Fibroblast of villous mesenchyme (primary cell): ENCODE measurements at places on chromosomes 2 and 18.

DNA sequence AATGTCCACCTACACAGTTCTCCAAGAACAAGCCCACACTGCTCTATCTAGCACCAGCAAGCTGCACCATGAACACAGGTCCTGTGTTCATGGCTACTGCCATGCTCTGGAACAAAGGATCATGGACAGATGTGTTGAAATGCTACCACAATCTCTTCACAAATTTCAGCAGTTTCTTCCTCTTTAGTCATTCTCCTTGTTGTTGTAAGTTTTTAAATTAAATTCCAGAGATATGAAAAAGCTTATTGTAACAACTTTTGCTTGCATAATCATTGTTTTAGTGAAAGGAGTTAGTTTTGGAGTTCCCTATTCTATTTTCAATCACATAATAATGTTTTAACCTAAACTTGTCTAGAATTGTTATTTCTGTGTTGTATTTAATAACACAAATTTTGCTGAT, 17.2 kb upstream of the NAPG start:
- no peak for DNase-seq

DNA sequence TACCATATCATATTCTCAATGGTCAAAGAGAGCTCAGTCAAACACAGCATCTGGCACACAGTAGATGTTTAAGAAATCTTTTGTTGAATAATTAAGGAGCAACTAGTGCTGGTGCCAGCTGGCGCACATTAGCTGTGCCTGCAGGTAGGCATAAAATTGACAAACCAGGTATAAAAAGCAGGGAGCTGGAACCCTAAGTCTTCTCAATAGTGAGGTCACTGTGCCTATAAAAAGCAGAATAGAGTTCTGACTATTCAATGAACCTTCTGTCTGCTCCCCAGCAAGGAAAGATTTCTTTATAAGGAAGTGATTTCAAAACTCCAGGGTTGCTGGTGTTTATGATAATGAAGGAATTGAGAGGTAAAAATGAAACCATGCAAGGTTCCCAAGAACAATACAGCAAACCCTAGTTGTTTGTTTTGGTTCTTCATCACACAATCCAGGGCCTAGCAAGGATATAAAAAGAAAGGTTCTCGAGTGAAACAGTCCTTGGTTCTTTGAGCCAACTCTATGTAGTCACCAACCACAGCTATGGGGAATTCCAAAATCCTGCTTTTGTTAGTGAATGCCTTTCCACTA, 76.1 kb downstream of the THADA start:
- peak; percentile 89 for DNase-seq

- peak; percentile 7 for DNase-seq
Observed at GRCh38 chr2:183063083-183063482, 15.5 kb upstream of the DUSP19 start.

GRCh38 chr2:190875891-190876290, 4.7 kb upstream of the GLS start:
- DNase-seq = no peak

DNA sequence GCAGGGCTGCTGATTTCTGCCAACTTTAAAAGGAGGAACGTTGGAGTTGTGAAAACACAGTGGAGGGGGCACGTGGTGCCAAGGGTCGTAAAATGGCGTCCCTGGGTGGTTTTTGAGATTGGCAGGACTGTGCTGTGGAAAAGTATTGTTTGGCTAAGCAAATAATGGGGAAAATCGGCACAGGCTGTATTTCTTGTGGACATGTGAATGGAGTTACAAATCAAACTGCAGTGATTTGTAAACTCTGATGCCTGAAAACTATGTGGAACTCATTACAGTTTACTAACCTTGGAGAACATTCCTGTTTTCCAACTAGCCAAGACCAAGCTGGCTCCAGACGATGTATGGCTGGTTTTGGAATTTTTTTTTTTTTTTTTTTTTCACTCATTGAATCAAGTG, 68.7 kb downstream of the KCTD1 start:
- DNase-seq = peak; percentile 17

GRCh38 chr2:241393524-241394196, 37.6 kb downstream of the FARP2 start:
- no peak for DNase-seq

DNA sequence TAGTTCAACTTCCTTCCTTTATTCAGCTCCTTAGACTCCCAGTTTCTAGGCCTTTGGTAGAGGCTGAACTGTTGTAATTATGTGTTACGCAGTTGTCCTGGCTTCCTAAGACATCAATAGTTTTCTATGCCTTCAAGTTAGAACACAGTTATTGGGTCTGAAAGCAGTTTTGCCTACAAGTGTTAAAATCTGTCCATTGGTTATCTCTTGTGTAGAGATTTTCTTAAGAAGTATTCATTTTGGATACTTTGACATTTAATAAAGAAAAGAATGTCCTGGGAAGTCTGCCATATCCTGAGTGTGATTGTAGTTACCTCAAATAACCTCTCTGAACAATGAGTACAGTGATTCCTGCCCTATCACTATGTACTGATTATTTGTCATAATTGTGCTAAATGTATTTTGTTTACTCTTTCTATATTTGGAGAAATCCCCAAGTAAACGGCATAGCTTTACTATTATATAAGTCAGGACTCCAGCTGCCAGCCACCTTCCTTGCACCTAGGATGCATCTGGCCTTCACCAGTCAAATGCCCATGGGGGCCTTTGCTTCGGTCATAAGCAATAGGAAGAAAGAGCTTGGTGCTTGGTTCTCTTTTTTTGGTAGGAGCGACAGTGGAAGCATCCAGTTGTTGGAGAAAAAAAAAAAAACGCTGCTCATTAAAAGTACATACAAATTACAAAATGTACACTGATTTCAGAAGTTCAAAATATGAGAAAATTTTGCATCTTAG, 449.5 kb upstream of the PKDCC start:
- peak; percentile 25 for DNase-seq

GRCh38 chr2:237025090-237025865, 60.4 kb upstream of the COPS8 start:
- peak; percentile 55 for DNase-seq

GRCh38 chr18:80012714-80013113, 21.5 kb upstream of the RBFA start:
- DNase-seq = no peak

DNA sequence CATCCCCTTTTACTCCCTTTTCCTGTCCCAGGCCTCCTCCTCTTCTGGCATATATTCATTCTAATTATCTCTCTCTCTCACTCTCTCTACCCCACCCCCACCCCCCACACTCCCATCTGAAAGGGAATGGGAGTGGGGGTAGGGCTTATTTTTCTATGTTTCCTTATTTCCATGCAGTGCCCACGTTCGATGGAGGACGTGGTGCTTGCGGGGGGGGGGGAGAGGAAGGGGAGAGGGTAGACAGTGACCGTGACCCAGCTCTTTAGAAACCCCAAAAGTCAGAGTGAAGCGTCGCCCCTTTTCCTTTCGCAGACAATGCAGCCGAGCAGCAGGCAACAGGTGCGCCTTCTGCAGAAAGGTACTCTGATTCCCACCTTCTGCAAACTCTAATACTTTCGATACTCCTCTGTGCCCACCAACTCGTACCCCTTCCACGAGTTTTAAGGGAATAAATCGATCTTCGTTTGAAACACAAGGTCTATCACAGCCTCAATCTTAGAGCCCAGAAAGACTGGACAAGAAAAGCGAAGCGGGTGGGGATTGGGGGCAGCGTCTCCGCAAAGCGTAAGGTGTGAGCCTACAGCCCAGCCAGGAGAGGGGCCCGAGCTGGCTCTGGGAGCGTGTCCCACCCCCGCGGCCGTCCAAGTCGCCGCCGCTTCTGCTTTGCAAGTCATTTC, 891 bp upstream of the NR4A2 start:
- DNase-seq = no peak

GRCh38 chr2:12277241-12278034, 439.3 kb upstream of the TRIB2 start:
- DNase-seq = peak; percentile 61

- DNase-seq = no peak
Observed at GRCh38 chr2:6730649-6731532, 134.8 kb downstream of the CMPK2 start.

DNA sequence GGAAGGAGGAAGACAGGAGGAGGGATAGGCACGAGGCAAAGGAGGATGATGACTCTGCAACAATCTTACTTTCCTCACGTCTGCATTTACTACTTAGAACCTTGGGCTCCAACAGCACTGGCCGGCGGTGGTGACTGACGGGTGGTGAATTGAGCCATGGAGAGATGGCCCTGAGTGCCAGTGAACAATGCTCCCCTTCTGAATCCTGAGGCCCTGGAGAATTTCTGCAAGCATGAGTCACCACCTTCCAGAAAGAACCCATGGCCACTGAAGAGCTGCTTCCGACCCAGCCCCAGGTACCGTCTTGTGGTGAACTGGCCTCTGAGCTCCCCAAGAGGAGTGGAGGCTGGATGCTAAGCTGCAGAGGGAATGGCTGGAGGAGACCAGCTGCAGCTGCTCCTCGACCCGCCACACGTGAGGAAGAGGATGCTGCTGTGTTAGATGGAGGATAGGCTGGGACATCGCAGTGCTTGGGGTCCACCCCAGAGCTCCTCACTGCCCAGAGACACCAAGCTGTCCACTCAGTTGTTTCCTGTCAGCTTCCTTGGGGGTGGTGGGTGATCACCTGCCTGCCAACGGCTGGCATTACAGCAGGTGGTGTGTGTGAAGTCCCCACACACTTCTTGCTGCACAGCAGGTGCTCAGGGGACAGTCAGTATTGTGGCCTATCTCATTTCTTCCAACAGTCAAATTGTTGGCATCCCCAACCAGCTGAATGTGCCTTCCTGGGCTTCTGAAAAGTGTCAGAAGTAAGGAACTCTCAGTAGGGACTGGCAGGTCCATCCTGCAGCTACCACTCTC, 186.5 kb upstream of the ID2 start:
- DNase-seq = no peak

DNA sequence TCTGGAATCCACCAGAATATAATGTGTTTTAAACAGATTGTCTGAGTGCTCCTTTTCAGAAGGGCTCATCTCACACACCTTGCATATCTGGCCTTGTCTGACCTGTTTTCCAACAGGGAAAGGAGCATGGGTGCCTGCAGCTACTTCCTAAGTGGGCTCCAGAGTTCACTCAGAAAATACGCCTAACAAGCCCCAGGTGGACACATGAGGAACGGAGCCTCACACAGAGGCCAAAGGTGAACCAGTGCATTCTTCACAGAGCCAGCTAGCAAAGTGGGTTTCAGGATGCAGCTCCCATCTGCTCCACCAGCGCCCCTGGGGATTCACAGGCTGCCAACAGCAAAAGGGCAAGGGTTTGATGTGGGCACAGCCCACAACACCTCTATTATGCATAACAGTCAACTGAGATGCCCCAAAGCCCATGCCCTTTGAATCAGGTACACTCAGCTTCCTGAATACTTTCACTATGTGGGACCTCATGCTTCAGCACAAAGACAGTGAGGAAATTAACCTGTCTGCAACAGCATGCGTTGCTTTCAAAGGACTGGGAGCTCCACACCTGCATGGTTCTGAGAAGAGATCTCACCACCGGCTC, 86.6 kb downstream of the CCBE1 start:
- no peak for DNase-seq

GRCh38 chr2:233209117-233209532, 42.3 kb upstream of the ATG16L1 start:
- DNase-seq = no peak

GRCh38 chr18:35507192-35507591, 9.4 kb upstream of the INO80C start:
- no peak for DNase-seq

- DNase-seq = no peak
Observed at GRCh38 chr18:73742957-73743356, 404.7 kb downstream of the FBXO15 start.

DNA sequence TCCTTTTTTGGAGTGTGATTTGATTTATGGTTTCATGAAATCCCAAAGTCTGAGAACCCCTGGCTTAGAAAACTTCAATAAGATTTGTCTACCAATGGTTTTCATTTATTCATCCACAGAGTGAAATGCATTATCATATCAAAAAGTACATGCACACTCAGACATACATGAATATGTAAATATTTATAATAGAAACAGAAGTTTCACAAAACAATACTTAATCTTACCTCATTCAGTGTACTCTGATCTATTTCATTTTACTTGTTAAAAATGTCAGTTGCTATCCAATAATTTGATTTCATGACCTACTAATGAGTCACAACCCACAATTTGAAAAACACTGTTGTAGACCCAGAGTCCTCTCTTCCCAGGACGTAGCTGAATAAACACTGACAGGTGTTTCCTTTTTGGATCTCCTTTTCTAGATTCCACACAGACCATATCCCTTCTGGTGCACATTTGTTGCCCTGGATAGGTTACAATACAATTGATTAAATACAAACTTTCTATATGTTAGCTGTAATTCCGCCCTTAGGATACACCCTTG, 10.4 kb upstream of the CAVIN2 start:
- peak; percentile 60 for DNase-seq

DNA sequence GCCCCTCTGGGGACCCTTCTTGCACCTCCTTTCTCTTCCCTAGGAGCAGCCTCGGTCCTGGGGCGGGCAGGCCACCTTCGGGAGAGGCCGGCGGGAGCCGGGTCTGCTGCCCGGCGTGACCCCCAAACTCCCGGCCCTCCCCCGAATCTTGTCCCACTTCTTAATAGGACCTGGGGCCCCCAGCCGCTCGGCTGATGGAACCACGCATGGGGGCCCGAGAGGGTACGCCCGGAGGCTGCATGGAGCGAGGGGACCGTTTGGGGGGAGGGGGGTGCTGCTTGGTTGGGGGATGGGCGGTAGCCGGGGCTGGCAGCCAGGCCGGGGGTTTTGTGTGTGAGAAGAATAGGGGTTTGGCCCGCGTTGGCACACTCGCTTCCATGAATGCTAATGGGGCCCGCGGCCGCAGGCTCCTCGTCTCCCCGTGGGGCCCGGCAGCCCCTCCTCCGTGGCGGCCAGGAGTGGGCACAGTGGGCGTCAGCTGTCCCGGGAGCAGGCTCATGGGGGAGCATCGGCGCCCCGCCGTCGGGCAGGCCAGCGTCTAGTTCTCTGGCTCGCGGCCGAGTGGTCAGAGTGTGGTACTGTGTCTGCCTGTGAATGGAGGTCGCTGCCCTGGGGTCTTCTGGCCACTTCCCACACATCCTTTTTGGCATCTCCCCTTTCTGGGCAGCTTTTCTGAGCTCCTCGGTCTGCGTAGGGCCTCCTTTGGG, 1.0 kb downstream of the GAREM2 start:
- no peak for DNase-seq

- no peak for DNase-seq
Observed at GRCh38 chr2:21379140-21379539, 255.4 kb downstream of the TDRD15 start.

GRCh38 chr2:105393373-105394055, 5.3 kb downstream of the FHL2 start:
- peak; percentile 82 for DNase-seq

DNA sequence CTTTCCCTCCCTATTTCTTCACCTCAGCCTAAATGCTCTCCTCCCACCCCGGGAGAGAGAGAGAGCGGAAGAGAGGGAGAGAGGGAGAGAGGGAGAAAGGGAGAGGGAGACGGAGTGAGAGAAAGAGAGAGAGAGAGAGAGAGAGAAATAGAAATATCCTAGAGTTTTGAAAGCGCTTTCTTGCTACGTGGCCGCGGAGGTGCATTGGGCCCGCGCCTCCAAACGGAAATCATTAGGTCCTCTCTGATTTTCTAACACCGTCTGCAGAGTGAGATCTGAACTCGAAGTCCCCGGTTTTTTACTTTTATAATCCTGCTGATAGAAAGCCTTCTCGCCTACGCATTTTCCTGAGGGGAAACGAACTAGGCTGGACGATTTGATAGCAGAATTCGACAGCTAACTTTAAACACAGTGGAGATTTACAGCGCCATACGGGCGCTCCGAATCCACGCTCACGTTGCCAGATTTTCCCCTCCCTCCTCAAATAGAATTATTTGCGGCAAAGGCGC, 903 bp upstream of the EVX2 start:
- no peak for DNase-seq
